Activated CD8-positive, alpha-beta memory T cell treated with anti-CD3 and anti-CD28 coated beads, Interleukin-2, amount 50 U/mL, for 48 hours (primary cell): ENCODE measurements at places on chromosomes 12 and 14.

DNA sequence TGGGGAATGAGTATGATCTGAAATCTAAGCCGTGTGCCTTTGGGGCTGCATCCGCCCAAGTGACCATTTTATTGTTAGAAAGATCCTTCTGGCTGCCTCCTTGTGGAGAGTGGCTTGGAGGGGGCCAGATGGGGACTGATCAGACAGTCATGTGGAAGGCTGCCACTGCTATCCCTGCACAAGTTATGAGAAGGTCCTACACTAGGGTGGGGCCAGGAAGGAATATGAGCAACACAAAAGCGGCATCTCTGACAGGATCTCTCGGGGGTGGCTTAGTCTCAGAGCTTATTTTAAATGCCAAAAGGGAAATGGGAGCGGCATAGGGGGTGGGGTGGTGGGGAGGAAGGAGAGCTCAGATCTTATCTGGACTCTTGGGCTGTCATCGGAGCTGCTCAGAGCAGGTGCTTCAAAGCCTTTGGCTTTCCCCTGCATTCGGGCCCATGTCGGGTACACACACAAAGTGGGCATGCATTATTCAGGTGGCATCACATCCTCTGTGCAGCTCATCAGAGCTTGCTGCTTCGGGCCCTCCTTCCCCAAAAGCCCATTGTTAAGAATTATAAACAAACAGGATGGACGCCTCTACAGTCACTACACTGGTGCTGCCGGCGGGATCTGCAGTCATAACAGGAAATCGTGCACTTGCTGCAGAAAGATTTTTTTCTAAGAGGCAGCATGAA lies 805.4 kb downstream of the VRK1 start:
- DNase-seq: peak; percentile 63

DNA sequence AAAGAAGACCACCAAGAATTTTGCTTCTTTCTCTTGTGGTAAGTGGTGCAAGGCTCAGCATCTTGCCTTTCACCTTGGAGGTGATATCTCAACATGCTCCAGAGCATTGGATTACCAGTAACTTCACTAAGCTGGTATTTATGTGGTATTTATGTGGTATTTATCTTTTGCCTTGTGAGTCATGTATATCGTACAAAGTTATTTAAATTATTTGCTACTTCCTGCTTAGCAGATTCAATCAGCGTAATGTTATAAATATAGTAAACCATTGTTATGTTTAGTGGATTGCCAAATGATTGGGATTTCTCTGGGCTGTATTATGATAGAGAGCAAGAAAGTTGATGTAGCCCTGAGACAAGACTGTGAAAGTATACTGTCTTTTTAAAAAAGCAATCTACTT lies 366.4 kb downstream of the IPO8 start:
- no peak for DNase-seq

DNA sequence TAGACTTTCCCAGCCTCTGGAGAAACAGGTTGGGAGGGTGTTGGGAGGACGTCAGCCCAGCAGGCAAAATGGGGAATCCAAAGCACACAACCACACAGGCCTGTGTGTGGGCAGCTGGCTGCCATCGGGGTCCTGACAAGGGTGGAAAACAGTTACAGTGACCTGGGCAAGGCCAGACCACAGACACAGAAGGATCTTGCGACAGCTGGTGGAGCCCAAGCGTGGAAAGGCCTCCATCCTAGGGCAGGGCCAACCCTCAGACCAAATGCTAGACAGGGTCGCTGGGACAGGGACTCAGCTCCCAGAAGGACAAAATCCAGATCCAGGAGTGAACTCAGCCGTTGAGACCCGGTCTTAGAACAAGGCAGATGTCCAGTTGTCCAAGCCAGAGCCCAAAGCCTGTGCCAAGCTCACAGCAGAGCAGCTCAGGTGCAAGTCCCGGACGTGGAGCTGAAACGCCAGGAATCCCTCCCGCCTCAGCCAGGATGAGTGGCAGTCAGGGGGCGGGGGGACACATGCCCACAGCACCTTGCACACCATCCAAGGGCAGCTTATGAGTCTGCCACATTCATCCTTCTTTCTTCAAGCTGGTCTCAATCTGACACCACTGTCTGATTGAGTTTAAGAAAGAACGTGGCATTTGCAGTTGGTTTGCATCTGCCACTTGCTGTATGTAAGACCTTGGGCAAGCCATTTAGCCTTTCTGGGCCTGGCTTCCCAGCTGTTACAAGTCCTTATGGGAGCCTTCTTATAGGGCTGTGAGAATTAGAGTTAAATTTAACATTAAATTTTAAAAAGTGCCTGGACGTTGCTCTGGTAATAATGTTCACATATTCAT lies 37.6 kb downstream of the DEGS2 start:
- DNase-seq: no peak

DNA sequence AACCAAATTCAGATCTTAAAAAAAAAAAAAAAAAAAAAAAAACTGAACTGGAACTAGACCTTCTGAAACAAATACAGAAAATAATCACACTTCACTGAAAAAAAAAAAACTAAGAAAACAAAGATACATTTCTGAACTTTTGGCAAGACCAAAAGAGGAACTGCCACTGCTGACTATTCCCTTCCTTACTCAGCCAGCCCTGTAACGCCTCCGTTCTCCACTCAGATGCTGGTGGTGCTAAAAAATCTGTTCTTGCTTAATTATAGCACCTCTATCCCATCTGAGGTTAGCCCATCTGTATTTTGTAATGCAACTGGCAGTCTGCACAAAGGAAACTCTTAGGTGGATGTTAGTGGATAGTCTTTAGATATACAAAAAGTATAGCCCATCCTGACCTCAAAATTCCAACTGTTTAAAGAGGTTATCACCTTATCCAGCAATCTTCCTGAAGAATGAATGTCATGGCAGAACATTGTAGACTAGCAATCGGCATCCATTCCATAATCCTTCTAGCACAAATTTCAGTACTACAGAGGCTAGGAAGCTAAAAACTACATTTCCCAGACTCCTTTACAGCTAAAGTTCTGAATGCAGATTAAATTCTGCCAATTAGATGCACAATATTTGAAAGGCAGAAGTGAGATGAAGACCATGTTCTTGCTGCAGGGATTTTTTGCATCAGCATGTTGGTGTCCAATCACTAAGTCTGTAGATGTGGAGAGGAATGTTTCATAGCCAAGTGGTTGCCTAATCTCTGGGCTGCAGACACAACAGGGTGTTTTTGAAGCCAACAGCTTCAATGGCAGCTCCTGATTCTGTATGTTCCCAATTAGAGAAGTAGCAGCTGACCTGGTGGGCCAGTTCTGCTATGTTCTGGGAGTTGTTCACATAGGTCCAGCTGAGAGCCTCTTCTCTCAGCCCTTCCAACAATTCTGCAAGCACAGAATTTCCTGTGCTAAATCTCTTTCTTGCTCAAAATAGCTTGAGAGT lies 5.7 kb downstream of the MAP3K9 start:
- DNase-seq: no peak
